Cerebellar nuclear complex (tissue), 1 donor: ENCODE measurements at places on chromosomes 4 and X.

DNA sequence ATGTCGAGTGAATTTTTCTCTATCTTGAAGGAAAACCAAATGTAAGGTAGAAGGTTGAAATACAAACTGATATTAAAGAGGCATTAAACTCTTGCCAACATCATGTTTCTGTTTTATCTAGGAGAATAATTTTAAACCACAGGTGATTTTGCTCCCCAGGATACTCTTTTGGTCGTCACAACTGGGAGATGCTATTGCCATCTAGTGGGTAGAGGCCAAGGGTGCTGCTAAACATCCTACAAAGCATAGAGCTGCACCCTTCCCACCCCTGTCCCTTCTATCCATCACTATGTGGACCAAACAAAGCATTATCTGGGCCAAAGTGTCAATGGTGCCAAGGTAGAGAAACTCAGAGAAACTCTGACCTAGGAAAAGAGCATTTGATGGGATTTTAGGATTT lies 154.6 kb upstream of the MAGEB2 start:
- DNase-seq = no peak

DNA sequence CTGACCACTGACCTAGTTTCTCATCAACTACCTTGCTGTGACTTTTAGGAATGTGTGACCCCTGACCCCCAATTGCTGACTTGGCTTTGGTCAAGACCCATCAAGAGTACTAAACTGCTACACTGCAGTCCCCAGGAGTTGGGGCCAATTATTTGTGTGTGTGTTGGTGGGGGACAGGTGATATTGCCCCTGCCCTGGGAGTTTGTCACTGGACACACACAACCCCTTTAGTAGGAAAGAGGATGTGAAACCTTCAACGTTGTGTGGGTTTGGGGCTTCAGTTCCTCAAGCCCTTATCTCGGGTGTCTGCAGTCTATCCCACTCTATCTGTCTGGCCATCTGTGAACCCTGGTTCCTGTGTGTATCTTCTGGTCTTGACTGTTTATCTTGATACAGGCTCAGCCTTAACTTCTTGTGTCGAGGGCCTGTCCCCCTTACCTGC lies 6.5 kb downstream of the SASH3 start:
- DNase-seq = no peak

DNA sequence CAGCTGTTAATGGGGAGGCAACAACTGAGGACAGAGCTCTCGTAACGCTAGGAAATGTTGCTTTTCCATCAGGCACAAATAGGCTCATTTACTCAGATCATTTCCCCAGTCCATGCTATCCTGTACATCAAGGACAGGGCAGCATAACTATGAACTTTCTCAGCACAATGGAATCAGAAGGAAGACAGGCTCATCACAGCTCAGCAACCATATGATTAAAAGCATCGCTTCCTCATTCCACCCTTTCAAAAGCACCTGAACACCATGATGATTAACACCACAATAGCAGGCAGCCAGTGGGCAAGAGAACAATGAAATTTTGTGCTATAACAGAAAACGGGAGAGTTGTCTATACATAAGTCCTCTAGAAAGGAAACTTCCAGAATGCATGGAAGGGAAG lies 297.8 kb downstream of the ZNF674 start:
- DNase-seq = no peak

DNA sequence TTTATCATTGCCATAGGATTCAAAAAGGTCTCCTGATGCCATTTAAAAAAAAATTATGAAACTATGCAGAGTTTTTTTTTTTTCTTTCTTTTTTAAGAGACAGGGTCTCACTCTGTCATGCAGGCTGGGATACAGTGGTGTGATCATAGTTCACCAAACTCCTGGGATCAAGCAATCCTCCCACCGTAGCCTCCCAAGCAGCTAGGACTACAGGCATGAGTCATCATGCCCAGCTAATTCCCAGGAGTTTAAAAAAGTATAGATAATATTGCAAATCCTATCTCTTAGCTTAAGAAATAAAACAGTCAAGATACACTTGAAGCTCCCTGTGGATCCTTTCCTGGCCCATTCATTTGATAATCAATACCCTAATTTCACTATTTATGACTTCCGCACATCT lies 58.6 kb upstream of the PRSS48 start:
- no peak for DNase-seq

- no peak for DNase-seq
Measured at GRCh38 chr4:95537863-95538488, 10.8 kb downstream of the UNC5C start.

GRCh38 chr4:42914937-42915336 lies 22.4 kb downstream of the GRXCR1 start:
- no peak for DNase-seq

DNA sequence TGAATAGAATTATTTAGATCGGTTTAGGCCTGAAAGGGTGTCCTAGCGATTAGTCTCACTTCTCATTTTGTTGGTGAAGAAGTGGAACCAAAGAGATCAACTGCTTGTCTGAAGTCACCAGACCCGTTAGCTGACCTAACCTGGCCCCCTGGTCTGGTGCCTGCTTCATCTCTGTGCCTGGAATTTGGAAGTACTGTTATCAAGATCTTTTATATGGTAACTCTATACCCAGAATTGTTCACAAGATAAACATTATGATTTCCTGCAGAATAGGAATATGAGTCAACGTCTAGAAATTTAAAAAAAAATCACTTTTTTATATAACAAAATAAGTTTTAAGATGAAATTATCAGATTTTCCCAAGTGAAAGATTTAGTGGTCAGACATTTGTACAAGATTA lies 37.2 kb downstream of the LRP2BP start:
- DNase-seq = no peak

DNA sequence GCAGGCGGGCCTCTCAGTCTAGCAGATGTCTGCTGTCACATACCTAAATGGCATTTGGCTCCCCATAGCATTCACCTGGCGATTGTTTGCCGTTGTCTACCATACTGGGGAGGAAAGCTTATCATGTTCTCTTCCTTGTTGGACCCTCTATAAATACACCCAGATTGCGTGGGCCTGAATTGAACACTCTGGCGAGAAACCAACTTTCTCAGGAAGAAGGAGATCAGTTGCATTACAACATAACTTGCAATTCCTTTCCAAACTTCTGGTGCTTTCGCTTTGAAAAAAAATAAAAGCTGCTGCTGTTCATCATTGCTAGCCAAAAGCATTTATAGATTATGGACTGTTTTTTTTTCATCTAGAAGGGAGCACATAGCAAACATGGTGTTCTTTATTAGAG lies 230.0 kb upstream of the GPC4 start:
- no peak for DNase-seq

DNA sequence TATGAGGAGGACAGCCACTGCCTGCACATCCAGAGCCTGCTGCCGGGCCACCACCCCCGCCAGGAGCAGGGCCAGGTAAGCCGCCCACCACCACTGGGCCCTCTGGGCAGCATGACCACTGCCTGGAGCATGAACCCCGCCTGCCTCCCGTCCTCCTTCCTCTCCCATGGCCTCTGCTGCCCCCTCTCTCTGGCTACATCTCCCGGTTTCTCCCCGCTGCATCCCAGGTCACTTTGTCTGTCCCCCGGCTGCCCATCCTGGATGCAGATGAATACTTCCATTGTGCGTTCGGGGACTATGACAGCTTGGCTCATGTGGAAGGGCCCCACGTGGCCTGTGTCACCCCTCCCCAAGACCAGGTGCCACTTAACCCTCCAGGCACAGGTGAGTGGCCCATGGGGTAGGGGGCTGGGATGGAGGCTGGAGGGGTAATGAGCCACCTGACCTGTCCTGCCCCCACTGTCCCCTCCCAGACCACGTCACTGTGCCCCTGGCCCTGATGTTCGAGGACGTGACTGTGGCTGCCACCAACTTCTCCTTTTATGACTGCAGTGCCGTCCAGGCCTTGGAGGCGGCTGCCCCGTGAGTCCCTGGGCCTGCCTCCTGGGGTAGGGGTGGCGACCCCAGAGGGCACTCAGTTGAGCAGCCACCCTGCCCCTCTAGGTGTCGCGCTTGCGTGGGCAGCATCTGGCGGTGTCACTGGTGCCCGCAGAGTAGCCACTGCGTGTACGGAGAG lies 6.0 kb downstream of the PLXNB3 start:
- no peak for DNase-seq

- DNase-seq = no peak
Measured at GRCh38 chrX:12997906-12998687, 23.2 kb downstream of the TMSB4X start.

DNA sequence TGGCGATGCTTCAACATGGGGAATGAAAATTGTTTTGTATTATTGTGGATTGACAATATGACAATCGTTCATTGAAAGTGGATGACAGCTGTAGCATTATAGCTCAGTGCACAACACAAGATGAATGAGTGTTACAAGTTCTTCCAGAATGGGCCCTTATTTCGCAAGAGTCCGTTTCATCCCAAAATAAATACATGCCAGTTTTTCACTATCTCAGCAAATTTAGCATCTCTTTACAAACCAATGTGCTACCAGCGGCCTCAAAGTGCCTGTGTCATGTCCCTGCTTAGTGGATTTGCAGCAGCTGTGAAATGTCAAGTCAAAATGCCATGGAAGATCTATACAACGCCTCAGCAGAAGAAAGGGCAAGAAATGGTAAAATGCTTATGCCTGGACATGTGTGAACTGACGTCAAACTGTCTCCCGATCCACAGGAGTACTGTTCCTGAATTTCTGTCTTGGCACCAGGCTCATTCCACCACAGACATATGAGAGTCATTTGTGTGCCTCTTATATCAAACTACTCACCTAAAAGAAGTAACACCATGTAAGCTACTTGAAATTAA lies 109.6 kb downstream of the MAML3 start:
- no peak for DNase-seq

DNA sequence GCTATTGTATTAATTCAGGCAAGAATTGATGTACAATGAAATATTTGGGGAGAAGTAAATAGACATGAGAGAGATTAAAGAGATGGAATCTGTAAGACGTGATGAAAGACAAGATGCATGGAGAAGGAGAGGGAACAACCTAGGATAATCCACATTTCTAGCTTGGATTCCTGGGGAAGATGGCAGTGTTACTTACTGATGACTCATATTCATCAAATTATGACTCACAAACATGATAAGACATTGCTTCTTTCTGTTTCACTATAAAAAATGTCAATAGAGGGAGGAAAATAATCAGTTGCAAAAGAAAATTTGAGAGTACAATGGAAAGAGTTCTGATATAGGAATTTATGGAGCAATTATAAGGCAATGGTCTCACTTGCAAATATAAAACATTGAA lies 104.1 kb upstream of the BMP3 start:
- no peak for DNase-seq

GRCh38 chr4:71417150-71417549 lies 78.3 kb downstream of the SLC4A4 start:
- DNase-seq = no peak

GRCh38 chrX:17706676-17707075 lies 30.6 kb upstream of the SCML1 start:
- no peak for DNase-seq

DNA sequence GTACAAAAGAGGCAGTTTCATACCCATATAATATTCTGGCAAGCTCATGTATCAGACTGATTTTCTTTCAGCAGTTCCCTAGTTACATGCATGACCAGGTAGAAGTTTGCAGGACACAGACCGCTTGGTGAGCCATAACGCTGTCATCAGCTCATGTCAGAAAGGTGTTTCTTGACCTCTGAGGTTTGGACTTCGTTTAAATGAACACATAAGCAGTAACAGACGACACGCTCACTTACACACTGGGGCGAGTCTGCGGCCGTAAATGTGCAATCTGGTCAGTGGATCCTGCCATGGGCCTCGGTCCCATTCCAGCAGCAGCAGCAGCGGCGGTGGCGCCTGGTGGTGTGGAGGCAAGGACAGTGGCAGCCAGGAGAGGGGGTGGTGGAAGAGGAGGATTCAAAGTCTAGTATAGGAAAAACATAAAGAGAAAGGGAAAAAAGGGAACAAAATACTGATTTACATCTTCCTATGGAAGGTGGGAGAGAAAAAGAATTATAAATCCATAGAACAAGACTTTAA lies 111.9 kb upstream of the CBR4 start:
- DNase-seq = no peak

- DNase-seq = no peak
Measured at GRCh38 chr4:86511590-86511989, 82.5 kb upstream of the PTPN13 start.

- no peak for DNase-seq
Measured at GRCh38 chrX:54721424-54721823, 76.6 kb downstream of the ITIH6 start.

- DNase-seq = no peak
Measured at GRCh38 chr4:55069248-55069647, 56.1 kb downstream of the KDR start.

DNA sequence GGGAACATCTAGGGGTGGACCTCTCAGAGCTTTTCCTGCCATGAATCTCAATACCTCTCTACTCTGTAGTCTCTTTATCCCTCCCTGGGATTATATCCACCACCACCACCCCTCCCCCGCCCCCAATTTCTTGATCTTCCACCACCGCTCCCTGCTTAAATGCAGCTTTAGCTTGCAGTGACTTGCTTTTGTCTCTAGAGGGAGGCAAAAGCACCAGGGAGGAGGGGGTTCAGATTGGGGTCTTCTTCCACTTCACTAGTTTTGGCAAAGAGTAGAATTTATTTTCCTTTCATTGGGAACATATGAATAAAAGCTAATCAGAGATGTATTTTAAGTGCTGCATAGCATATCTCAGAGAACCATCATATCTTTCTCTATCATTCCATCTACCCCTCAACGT lies 5.5 kb downstream of the ARHGAP36 start:
- no peak for DNase-seq

GRCh38 chrX:154850957-154851611 lies 16.6 kb upstream of the SMIM9 start:
- no peak for DNase-seq

- DNase-seq = no peak
Measured at GRCh38 chr4:84971319-84971932, 4.9 kb upstream of the WDFY3 start.

- no peak for DNase-seq
Measured at GRCh38 chrX:152037183-152037582, 62.7 kb upstream of the GABRE start.

DNA sequence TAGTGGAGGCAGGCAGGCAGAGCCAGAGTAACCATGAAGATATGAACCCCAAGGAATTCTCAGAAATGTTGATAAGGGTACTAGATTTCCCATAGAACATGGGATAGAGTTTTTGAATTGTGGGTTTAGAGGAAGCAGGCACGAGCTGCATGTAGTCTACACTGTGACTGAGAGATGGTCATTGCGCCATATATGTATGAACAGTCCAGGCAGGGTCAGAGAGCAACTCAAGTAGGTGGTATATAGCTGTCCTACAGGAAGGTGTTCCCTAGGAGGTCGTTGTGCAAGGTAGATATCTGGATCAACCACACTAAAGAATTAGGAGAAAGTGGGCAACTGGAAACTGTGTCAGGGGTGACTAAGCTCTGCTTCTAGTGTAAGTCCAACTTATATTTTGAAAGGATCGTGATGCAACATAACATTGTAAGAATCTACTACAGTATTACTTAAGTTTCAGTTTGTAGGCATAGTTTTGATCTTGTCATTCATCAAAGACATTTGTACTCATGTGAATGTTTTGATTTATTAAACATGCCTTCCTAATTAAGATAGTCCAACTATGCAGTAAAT lies 94.6 kb downstream of the HPGD start:
- DNase-seq = no peak

GRCh38 chr4:48602222-48602621 lies 112.2 kb downstream of the ZAR1 start:
- DNase-seq = no peak
